ENCODE measurements at places on chromosomes 5 and 9.
A peak's percentile ranks its signal among the peaks of the same experiment; 100 is the strongest.

DNA sequence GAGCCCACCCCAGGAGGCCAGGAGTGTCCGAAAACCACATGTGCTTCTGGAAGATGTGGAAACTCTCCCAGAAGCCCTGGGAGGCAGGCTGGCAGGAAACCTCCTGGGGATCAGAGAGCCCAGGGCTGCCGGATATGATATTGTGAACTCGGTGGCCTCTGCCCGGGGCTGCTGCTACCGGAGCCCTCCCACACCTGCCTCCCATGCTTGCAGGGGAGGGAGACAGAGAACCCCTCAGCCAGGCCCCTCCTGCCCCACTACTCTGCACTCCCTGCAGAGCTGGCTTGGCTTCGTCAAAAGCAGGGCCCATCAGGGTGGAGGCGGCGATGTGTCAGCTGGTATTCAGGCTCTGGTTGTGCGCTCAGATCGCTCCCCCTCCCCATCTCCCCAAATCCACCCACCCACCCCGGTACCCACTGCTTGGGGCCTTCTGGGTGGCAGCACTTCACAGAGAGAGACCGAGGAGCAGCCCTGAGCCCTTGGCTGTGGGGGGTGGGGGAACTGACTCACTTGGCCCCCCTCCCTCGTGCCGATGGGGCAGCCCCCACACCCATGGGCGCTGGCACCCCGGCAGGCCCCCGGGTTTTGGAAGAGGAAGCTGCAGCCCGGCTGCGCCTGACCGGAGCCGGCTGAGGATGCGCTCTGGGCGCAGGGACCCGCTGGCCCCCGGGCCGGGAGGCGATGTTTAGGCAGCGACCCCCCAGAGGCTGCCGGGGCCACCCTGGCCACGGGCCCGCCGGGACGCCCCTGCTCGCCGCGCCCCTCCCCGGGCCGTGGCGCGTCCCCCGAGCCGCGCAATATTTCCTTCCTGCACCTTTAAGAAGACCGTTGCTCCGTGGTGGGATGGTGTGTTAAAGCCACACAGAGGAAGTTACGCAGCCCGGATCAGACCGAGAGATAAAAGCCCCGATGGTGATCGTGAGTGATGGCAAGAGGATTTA, 786 bp upstream of the NTNG2 start:
- peak; percentile 82 for DNase-seq

- DNase-seq, result peak; percentile 65
These were observed 528.9 kb downstream of the AGTPBP1 start for GRCh38 chr9:85212887-85213286.

- no peak for DNase-seq
These were observed 108.5 kb downstream of the ZNF354C start for GRCh38 chr5:179168664-179169063.

- DNase-seq, result no peak
These were observed 84.5 kb downstream of the LMX1B start for GRCh38 chr9:126698251-126698650.

DNA sequence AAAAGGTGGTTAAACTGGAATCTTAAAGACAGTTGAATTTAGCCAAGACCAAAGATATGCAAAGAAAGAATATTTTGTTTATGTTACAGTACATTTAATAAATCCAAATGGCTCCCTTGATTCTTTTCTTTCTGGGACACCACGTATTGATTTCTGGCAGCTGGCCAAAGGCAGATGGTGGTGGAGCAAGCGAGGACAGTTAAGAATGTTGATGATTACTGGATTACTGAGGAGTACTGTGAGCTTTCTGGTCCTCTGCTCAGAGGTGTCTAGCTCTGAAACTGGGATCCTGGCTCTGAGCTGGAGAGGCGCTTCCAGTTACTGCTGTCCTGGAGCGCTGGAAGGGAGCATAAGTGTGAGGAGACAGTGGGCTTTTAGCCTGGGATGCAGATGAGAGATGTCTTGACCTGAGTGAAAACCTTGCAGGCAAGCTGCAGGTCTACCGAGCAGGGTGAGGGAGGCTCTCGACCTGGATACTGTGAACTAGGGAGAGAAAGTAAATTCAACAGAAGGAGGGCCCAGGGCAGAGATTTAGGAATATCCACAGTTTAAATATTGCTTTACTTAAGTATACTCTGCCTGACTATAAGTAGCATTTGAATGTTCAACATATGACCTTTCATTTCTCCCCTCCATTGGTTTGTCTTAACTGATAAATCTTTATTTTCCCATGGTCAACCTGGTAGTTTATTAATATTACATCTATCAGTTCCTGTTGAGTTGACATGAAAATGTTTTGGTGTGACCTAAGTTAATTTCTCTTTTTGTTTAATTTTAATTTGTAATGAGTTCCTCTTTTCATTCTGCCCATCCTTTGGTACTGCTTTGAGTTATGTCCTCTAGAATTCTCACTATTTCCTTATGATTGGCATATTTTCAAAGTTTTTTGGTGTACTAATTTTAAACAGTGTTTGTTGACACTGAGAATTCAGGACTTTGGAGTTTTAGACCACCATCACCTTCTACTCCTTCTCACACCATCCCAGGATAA, 3.7 kb downstream of the SYK start:
- DNase-seq, result no peak

- DNase-seq, result no peak
These were observed 105.5 kb upstream of the CPLX2 start for GRCh38 chr5:175765858-175766257.

Data from foreskin fibroblast (primary cell).